ENCODE measurements at places on chromosomes 4 and X.

- DNase-seq: no peak
Observed at GRCh38 chr4:100489305-100489704, 28.5 kb downstream of the EMCN start.

DNA sequence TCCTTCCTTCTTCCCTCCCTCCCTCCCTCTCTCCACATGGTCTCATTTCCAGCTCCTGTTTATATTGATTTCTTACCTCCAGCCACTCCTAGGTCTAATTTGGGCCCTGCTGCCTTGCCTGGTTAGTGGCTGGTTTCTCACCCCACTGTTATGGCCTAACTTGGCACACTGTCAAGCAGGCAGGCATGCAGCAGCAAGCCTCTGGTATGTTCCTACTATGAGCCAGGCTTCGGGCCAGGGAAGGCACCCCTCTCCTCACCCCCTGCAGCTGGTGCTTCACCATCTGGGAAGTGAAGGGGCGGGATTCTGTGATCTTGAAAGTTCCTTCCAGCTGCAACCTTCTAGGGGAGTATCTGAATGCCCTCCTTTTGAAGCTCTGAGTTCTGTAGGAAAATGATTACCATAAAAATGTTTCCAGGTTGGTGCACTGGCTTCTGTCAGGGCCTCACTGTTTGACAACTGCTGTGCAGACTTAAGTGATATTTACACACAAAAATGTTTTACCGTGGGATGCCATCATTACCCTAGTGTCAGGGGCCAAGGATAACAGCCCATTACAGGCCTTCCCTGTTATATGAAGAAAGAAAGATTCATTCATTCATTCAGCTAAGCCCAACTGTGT is 10.1 kb upstream of the VMA21 start:
- DNase-seq: no peak

DNA sequence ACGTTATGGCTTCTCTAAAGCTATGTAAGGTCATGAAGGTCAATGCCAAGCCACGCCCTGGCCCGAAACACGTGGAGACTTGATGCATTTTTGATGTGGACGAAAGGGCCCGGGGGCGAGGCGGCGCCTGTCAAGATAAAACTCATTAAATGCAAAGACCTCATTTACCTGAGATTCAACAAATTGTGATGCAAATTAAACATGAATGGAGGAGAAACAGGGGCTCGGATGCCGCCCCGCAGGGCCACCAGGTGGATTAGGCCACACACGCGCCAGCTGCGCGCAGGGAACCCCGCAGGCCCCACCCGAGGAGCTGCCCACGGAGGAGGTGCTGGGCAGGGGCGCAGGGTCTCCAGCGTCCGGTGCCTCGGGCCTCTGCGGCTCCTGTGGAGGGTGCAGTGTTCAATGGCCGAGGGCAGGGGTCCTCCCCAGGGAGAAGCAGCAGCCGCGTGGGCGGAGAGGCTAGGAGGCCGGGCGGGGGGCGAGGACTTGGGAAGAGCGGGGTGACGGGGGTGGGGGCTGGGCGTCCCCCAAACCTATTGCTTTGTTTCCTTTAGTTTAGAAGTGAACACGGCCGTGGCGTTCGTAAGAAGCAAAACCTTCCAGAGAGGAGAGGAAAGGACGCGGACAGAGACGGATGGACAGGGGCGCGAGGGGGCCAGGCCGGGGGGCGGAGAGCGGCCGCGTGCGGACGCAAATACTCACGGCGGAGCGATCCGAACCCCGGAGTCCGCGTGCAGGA is 40.4 kb downstream of the CPLX1 start:
- no peak for DNase-seq

GRCh38 chr4:26081795-26082498 is 167.9 kb downstream of the SMIM20 start:
- no peak for DNase-seq

DNA sequence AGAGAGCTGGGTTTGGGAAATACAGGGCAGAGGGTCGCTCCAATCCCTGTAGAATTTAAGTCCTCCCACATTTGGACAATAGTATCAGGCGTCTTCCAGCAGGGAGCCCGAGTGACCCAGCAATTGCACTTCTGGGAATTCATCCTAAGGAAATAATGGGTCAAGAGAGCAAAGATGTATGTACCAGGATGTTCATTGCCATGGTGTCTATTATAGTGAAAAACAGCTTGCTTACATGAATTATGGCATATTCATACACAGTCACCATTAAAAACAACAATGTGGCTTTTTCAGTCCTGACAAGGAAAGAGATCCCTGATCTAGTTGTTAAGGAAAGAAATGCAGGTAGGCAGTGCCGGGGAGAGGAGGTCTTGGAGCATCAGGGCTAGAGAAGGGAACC is 167.7 kb downstream of the PJA1 start:
- DNase-seq: no peak

GRCh38 chr4:101177154-101177553 is 170.2 kb downstream of the PPP3CA start:
- no peak for DNase-seq

DNA sequence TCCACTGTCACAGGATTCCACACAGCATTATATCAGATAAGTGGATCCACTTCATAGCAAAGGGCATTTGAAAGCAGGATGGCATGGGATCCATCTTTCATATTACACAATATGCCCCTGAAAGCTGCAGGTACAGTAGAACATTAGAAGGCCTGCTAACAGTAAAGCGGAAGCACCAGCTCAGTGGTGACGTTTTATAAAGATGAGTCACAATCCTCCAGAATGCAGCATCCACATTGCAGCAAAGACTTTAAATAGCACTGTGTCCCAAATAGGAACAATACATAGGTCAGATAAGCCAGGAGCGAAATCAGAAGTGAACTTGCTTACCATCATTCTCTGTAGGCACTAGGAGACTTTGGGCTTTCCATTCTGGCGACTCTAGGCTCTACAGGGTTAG is 609.5 kb upstream of the FAT1 start:
- DNase-seq: no peak

DNA sequence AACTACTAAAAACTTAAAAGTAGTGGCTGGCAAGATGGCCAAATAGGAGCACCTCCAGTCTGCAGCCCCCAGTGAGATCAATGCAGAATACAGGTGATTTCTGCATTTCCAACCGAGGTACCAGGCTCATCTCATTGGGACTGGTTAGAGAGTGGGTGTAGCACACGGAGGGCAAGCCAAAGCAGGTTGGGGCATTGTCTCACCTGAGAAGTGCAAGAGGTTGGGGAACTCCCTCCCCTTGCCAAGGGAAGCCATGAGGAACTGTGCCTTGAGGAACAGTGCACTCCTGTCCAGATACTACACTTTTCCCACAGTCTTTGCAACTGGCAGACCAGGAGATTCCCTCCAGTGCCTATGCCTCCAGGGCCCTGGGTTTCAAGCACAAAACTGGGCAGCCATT is 311.1 kb downstream of the PAPSS1 start:
- DNase-seq: no peak
